ENCODE measurements at places on chromosomes 12 and 14.
A peak's percentile ranks its signal among the peaks of the same experiment; 100 is the strongest.

GRCh38 chr14:26984311-26985177 is 386.7 kb upstream of the NOVA1 start:
- ATAC-seq, result peak; percentile 95

DNA sequence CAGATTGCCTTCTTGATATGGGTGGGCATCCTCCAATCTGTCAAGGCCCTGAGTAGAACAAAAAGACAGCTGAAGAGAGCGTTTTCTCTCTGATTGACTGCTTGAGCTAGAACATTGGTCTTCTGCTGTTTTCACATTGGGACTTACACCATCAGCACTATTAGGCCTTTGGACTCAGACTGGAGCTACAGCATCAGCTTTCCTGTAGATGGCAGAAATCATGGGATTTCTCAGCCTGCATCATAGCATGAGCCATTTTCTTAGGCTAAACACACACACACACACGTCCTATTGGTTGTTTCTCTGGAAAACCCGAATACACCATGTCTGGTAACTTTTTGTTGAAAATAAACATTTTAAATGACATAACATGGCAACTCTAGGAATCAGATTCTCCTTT is 15.8 kb upstream of the PPM1A start:
- no peak for ATAC-seq

DNA sequence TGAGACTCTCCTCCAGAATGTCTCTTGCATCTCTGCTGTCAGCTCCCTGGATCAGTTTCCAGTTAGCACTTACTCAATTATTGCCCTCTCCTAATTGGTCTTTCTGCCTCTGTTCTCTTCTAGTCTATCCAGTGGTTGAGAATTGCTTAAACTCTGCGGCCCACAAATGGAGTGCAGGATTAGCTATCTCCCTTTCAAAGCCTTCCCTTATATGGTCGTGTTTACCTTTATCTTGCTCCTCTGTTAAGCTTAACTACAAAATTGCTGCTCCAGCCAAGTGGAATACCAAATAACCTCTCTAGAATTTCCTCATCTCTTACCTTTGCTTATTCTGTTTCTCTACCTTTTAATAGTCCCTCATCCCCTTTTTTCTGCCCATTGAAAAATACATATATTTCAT is 132.7 kb downstream of the NRXN3 start:
- ATAC-seq, result no peak

DNA sequence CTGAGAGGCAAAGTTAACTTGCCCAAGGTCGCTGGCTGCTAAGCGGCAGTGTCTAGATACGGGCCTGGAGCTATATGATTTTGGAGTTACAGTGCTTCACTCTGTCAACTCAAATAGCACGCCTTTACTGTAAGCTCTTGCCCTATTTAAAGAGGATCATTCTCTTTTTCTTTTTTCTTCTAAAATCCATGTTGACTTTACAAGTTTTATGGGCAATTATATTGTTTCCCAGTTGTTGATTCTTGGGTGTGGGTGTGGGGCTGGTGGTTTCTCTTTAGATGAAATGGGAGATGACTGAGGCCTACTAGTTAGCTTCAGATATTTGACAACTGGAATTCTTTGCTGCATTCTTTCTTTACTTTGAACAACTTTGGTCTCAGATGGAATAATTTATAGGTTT is 70.7 kb downstream of the C12orf75 start:
- ATAC-seq, result no peak

DNA sequence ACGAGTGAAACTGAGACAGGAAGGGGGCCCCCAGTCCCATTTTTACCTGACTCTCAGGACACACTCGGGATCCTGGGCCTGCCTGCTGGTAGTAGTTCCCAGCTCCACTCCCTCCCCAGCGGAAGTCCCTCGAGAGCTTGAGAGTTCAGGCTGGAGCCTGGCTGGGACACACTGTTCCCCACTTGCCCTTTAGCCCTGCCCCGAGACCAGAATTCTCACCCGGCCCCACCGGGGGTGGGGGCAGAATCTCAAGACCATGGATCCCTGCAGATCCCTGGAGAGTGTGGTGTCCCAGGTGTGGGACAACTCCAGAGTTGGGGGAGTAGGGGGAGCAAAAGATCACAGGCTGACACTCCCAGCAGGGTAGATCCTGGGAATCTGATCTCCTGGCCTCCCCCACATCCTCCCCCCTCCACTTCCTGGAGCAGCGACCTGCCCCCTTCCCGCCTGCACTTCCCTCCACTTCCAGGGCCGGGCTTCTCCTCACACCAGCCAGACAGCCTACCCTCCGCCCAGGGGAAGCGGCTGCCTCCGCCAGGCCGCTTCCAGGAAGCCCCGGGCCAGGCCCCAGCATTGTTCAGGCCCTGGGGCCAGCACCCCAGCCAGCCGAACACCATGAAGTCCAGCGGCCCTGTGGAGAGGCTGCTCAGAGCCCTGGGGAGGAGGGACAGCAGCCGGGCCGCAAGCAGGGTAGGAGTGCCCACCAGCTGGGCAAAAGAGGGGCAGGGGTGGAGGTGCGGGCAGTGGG is at the start of gene TNS2:
TNS2 (plus strand) TSS at position 495 of the 748 bp plus-strand sequence; CDS start at position 616, 121 bp downstream.
- ATAC-seq, result no peak

DNA sequence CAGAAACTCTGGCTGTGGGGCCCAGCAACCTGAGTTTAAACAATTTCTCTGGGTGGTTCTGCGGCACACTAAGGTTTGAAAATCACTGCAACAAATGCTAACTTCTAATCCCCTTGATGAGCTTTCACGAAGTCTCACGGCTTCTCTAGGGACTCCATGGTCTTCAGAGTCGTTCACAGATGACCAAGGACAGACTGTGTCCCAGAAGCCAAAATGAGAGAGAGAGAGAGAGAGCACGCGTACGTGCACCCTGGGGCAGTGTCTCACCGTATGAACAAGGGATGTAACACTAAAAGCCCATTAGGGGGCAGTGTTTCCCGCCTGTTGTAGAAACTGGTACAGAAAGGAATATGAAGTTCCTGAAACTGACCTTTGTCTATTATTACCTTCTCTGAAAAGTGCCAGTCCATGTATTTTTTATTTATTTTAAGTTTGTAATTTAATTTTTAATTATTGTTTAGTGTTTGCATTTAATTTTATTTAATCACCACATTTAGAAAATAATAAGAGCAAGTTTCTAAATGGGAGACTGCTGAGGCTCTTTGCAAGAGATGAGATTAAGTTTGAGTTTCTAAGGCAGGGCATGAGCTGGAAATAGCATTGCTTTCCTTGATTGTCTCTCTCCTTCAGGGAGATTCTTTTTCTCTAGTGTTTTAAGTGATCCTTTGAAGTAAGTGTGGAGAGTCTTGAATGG is 3.4 kb downstream of the APOLD1 start:
- ATAC-seq, result peak; percentile 31

DNA sequence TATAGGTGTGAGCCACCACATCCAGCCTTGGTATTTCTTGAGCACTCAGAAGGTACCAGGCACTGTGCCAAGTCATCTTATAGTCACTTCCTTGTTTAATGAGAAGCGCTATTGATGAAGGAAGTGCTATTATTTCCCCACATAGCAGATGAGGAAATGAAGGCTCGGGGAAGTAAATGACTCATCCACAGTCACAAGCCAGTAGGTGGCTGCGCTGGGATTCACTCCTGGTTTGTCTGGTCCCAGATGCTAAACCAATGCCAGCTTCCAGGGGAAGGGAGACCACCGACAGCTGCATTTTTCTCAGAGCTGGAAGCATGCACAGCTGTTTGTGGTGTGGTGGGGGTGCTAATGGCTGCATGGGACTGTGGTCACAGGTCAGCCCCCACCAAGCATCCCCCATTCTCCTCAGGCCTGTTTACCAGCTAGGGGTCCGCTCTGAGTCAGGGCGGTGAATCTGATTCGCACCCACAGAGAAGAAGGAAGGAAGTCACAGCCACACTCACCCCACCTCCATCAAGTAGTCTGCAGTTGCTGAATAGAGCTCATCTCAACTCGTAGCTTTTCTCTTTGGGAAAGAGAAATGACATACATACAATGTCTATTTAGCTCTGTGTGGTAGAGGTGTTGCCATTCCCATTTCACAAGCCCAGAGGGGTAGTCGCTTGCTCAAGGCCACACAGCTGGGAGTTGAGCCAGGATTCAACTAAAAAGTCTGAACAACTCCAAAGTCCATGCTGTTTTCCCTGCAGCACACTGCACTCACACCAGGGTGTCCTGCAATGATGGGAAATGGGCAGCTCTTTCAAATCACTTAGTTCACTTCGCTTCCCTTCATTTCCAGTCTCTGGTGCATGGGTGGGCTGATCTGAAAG is 6.3 kb upstream of the LTBP2 start:
- no peak for ATAC-seq

DNA sequence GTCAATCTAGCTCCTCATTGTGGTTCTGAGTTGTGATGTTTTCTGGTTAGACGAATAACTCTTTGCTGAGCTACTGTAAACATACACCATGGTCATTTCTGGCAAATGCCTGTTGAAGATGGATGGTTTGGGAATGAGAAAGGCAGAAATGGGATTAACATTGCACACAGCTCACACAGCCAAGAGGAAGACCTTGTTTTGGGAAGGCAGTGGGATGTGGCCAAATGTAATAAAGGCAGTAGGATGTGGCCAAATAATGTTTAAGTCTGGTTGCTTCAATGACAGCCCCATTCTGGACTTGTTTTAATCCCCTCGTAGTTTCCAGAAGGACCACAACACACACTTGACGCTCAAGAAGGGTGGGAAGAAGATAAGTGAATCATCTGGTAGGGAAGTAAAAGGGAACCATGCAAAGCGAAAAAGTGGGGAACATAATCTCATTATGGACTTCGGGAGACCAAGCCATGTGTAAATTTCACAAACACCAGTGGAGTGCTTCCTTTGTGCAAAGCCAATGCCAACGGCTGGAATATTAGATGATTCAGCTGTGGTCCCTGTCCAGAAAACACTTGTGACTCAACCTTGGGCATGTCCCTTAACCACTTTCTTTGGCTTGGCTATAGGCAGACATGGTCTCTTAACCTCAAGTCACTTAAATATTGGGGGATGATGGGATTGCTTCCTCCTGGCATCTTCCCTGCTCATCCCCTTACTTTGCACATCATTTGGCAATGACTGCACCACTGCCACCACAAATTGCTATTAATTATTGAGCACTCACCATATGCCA is 284.4 kb upstream of the CRY1 start:
- ATAC-seq, result no peak

DNA sequence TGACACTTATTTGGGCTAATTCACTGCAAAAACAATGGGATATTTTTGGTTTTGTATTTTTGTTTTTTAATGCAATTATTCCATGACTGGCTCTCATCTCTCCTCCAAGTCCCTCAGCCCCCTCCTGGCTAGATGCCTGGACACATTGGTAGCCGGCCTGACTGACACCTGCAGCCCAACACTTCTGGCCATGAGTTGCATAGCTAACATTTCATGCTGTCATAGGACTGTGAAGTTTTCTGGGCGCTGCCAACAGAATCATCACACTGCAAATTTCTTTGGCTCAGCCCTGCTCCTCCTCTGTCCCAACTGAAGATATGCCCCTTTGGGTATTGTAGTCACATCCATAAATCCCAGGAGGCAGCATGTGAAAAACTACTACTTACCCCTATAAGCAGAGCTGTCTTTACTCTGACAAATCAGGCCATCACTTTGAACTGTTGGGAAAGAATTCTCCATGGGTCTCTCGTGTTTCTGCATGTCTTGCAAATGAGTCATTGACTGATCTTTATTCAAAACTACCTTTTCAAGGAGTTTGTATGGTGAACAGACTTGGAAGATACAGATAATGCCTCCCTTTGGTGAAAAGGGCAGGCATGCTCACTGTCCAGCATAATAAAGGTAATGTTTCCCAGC is 126.7 kb upstream of the LGR5 start:
- ATAC-seq, result no peak

DNA sequence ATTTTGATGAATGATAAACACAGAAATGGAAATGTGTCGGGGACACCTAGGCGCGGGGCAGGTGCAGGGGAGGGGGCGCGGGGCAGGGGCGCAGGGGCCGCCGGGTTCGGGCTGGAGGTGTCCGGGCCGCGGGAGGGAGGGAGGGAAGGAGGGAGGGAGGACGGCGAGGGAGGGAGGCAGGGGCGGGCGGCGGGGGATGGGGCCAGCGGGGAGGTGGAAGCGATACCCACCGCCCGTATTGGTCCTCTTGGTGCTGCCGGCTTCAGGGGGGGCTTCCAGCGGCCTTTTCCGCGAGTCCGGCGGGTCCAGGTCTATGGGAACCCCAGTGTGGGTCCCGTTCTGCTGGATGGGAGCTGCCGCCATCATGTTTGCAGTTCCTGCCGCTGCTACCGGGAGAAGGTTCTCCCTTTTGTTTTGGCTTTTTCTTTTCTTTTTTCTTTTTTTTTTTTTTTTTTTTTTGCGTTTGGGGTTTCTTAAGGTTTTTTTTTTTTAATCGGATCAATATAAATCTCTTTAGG is 703 bp downstream of the NOVA1 start:
- peak; percentile 3 for ATAC-seq

DNA sequence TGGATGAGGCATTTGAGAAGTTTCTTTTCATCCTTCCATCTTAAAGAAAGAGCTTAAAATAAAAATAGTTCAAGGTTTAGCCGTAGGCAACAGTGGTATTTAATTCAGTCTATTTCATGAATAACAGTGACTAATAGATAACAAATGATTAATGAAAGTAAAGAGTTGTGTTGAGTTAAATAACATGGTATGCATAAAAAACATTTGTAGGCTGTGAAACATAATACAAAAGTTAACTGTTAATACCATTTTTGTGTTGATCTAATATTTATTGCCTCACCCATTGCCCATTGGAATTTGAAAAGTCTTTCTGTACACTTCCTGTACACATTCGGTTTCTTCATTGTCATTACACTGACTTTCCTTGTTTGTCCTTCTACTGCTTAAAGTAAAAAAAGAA is 108.6 kb upstream of the PDE3A start:
- ATAC-seq, result no peak

DNA sequence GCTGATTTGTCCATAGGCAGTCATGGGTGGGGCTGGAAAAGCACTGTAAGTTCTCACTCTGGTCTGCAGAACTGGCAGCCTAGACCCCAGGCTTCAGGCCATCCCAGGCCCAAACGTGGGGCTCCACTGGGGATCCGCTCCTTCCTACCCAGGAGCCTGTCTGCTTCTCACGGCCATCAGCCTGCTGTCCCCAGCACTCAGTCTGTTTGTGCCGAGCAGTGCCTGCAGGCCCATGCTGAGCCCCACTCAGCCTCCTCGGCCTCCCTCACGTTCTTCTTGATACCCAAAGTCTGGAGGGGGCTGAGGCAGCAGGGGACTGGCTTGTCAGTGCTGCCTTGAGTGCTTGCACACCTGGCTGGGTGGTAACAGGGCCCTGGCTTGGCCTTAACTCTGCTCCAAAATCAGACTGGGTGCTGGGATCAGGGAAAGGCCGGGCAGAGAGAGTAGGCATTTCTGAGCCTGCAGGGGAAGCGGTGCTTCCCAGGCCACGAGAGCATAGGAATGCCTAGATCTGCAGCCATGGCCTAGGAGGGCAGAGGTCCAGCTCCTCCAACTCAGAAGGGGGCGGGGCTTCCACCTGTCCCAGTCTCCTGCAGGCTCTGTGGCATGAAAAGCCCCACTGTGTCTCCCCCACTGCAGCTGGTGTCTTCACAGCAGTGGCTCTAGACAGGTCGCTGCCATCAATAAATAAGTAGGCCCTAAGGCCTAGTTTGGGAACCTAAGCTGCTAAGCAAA is 772.4 kb upstream of the FBXO33 start:
- no peak for ATAC-seq

DNA sequence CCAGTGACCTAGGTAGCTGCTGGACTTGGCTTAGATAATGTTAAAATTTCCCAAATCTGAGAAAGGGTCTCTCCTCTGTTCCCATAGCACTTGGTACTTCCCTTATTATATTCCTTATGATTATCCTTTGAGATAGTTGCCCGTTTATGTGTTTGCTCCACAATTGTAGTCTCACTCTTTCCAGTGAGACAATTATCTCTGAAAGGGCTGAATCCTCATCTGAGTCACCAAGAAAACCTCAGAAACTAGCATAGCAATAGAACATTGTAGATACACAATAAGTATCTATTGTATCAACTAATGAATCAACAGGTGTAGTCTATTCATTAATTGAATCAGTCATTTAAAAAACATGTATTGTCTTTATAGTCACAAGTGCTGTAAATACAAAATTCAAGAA is 119.1 kb upstream of the FAR2 start:
- ATAC-seq, result no peak
